ENCODE measurements at places on chromosomes 11 and 22.

GRCh38 chr22:26527574-26528465, 15.5 kb upstream of the TFIP11 start:
- no peak for DNase-seq

DNA sequence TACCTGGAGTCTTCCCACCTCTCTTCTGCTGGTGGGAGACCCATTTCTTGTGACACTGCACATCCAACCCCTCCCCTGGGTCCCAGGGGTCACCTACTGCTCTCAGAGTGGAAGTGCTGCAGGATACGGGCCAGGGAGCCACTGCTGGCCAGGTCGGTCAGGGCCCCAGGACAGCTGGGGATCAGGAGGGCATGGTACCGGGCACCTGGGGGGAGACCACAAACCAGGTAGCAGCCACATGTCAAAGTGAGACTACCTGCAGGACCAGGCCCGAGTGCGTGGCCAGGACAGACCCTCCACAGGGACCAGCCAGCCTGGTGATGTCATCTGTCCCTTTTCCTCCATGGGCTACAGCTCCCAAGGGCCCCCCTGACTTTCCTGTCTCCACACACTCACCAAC, 3.9 kb downstream of the GATD1 start:
- no peak for DNase-seq

DNA sequence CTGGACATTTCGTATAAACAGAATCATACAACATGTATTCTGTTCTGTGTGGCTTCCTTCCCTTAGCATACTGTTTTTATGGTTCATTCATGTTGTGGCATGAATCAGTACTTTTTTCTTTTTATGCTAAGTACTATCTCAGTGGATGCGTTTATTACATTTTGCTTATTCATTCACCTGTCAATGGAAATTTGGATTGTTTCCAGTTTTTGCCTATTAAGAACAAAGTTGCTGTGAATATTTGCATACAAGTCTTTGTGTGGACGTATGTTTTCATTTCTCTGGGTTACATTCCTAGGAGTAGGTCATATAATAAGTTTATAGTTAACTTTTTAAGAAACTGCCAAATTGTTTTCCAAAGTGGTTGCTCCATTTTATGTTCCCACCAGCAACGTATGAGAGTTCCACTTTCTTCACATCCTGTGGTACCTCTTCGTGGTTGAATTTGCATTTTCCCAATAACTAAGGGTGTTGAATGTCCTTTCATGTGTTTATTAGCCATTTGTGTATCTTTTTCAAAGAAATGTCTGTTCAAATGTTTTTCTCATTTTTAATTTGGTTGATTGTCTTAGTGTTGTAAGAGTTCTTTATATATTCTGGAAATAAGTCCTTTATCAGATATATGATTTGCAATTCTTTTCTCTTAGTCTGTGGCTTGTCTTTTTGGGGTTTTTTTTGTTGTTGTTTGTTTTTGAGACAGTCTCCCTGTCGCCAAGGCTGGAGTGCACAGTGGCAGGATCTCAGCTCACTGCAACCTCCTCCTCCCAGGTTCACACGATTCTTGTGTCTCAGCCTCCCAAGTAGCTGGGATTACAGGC, 46.0 kb upstream of the MICAL2 start:
- DNase-seq: no peak

DNA sequence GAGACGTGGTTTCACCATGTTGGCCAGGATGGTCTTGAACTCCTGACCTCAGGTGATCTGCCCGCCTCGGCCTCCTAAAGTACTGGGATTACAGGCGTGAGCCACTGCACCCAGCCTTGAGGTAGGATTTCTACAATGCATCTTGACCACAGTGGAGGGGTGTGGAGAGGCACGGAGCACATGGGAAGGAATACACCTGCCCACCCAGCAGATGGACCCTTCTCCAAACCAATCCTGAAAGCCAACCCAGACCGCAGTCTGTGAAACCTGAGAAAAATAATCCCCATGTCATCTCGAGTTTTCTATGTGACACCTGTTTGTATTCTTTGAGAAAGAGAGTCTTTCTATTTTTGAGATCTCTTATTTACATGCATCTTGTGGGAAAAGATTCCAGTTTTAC, 32.5 kb downstream of the LGR4 start:
- no peak for DNase-seq

GRCh38 chr22:19497245-19497644, 17.5 kb downstream of the CDC45 start:
- no peak for DNase-seq

- no peak for DNase-seq
Observed at GRCh38 chr22:46547883-46548244, 10.4 kb upstream of the CELSR1 start.

DNA sequence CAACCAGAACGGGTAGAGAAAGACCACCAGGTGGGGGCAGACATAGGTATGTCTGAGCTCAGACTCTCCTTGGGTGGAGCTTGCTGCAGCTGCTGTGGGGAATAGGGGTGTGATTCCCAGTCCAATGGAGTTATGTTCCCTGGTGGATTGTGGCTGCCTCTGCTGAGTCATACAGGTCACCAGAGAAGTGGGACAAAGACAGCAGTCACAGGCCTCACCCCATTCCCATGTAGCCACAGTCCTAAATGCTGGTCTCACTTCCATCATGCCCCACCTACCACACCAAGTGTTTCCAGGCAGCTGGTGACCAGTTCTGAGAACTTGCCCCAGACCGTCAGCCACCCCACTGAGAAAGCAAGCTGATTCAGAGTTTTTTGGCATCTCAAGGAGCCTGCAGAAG, 17.5 kb downstream of the OR52E5 start:
- no peak for DNase-seq

- no peak for DNase-seq
Observed at GRCh38 chr22:46568102-46568809, 30.8 kb upstream of the CELSR1 start.

DNA sequence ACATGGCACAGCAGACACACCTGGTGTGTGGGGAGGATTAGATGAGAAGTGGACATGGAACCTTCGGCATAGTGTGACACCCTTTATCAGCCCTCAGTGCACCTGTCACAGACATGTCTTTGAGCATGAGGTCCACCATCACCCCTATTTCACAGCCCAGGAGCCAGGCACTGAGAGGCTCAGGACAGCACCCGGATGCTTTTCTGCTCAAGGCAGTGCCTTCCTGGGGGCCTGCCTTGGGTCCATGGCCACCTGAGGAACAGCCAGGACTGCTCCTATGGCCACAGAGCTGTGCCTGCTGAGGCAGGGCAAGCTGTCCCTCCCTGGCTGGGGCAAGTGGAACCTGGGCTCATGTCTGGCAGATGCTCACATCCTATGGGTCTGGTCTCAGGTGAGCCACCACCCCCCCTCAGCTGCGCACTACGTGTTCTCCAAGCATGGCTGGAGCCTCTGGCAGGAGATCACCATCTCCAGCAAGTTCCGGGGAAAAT, 75.8 kb downstream of the MORC2 start:
- no peak for DNase-seq

GRCh38 chr11:35247863-35248262, 108.9 kb downstream of the CD44 start:
- DNase-seq: no peak

- no peak for DNase-seq
Observed at GRCh38 chr11:2348986-2349385, 28.1 kb upstream of the CD81 start.

- DNase-seq: no peak
Observed at GRCh38 chr22:29528144-29528543, 25.4 kb downstream of the THOC5 start.

DNA sequence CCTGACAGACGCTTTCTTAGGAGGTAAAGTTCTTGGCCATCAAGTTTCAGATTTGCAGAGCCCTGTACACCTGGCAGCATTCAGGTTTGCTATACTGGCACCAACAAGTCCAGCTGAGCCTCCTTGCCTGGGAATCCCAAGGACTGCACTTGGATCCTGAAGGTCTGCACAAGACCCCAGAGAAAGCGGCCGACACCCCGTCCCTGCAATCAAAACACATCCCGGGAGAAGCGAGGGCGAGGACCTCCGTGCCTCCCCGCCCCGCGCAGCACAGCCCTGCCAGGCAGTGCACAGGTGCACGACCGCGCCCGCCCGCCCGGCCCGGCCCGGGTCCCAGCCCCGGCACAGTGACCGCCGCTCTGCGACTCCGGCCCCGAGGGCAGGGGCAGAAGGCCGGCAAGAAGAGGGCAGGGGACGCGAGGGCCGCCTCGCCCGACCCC, 559 bp downstream of the MRTFA start:
- peak; percentile 26 for DNase-seq

DNA sequence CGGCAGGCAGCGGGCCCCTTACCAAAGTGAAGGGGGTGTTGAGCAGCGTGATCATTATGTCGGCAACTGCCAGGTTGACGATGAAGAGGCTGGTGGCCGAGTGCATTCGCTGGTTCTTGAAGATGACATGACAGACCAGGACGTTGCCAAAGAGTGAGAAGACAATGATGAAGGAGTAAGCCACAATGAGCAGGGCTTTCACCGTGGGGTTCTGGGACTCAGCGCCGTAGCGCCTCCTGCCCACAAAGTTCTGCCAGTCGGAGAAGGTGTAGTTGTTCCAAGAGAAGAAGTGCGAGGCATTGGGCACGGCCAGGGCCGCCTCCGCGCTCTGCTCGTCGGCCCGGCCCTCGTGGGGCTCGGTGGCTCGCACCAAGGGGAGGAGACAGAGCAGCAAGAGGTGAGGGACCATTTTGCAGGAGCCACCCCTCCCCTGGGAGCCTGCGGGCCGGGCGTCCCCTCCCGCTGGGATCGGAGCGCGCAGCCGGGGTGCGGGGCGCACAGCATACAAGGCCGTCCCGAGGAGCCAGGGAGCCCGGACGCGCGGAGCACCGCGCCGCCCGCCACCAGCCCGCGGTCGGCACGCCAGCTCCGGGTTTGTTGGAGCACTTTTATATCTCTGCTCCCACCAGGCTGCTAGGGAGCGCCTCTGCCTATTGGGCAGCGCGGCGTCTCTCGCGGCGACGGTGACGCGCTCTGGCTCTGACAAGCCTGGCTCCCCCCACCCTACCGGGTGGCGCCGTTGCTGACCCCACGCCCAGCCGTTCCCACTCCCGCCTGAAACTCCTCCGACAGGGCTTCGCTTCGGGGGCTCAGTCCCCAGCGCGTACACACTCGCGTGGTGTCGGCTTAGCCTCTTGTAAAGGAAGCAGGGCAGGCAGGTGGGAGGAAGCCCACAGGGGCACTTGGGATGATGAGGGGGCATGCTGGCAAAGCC, at the start of gene GPR83:
Gene GPR83, minus strand, starts transcription at position 581 of the 934 bp plus-strand sequence. Its CDS starts 172 bp downstream, at position 409.
- peak; percentile 17 for DNase-seq

DNA sequence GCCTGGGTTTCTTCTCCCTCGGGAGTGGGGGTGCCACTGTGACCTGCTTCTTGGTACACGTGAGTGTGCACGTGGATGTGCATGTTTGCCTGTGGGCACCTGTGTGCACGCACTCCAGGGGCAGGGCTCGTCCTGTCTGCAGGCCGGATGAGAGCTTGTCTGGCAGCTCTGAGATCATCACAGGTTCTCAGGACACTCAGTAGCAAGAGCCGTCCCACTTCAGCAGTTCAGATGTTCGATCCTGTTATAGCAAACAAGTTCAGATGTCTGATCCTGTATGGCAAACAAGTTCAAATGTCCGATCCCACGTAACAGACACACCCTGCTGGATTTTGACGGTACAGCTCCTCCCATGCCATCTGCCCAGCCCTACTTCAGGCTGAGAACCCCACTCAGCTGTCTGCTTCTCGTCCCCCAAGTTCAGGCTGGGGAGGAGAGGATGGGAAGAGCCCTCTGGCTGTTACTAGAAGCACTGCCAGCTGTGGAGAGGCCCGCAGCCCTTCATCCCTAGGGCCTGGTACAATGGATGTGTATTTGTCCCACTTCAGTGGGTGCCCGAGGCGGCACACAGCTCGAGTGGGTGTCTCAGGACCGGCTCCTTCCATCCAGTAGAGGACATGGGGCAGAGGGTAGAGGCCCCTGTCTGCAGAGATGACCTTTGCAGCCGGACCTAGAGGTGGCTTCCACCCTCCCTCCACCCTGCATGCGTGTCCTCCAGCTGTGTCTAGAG, 1126.9 kb downstream of the BRD1 start:
- no peak for DNase-seq

All from progenitor cell of endocrine pancreas (in vitro differentiated cells).